ENCODE measurements at places on chromosomes 13 and 19.

DNA sequence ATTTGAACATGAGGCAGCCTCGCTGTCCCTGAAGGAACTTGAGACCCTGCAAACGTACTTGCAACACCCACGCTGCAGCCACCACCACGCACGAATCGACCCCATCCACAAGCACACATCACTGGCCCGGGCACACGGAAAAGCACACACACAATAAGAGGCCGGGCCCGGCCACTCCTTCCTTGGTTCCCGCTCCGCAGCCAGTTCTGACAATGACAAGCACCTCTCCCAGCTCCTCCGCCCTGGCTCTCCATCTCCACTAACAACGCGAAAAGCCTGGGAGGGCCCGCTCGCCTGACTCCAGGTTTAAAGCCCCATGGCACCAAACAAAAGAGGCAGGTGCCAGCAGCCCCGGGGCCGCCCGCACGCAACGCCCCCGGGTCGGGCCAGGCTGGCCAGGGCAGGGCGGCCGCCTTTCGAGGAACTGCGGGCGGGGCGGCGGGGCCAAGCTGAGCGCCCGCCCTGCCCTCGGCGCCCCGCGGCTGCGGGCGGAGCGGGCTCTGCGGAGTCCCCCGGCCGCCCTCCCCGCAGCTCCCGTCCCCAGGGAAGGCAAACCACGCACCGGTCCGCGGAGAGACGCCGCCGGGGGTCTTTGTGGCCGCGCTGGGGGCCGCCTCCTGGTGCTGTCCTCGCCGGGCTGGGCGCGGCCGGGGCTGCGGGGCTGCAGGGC is 495 bp downstream of the DCLK1 start:
- DNase-seq, result no peak

GRCh38 chr13:79995334-79995733 is 345.6 kb downstream of the SPRY2 start:
- DNase-seq, result no peak

- DNase-seq, result no peak
These were observed 211.8 kb downstream of the RBM26 start for GRCh38 chr13:79194272-79194671.

DNA sequence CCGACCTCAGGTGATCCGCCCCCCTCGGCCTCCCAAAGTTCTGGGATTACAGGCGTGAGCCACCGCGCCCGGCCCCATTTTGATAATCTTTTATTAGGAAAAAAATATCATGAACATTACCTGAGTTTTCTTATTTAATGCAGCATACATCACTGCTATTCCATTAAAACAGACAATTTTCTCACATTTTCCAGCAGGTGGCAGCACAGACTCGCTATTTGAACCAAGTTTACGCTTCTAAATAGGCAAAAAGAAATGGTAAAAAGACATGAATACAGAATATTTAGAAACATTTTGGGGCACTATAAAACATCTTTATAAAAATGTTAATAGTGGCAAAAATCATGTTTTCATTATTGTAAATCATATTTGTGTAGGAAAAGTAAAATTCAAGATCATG is 903.1 kb downstream of the SLITRK6 start:
- peak; percentile 55 for DNase-seq

DNA sequence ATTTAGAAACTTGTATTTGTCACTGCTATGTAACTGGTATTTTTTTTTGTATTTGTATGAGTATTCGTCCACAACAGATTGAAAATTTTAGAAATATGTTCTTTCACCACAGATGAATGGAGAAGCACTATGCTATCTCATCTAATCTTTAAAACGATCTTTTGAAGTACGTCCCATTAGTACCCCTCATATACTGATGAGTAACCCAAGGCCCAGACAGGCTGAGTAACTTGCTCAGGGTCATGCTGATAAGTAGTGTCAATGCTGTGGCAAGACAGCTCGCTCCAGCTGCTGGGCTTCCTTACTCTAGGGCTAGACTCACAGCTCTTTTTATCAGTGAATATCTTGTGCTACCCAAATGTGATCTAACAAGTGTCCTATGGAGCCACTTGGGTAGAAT is 154.2 kb downstream of the SUCLA2 start:
- DNase-seq, result no peak

DNA sequence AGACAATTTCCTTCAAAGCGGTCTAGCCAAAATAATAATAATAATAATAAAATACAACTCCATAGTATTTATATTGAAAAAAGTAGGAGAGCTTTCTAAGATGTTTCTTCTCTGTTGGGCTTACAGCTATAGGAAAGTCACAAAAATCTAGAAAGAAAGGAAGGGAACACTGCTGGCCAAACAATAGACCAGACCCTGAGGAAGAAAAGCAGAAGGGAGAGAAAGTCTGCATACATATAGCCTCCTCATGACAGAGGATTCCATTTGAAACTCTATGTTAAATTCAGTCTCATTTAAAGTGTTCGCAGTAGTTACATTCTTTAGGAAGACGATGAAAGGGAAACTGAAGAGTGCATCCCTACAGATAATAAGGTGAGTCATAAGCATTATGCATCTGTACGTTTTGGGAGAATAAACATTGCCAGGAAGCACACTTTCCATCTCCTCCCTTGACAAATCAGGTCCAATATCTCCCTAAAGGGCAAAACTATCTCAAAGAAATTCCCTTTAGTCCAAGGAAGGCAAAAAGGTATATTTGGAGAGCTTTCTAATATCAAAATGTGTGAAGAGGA is 86.5 kb downstream of the PCDH9 start:
- DNase-seq, result no peak

DNA sequence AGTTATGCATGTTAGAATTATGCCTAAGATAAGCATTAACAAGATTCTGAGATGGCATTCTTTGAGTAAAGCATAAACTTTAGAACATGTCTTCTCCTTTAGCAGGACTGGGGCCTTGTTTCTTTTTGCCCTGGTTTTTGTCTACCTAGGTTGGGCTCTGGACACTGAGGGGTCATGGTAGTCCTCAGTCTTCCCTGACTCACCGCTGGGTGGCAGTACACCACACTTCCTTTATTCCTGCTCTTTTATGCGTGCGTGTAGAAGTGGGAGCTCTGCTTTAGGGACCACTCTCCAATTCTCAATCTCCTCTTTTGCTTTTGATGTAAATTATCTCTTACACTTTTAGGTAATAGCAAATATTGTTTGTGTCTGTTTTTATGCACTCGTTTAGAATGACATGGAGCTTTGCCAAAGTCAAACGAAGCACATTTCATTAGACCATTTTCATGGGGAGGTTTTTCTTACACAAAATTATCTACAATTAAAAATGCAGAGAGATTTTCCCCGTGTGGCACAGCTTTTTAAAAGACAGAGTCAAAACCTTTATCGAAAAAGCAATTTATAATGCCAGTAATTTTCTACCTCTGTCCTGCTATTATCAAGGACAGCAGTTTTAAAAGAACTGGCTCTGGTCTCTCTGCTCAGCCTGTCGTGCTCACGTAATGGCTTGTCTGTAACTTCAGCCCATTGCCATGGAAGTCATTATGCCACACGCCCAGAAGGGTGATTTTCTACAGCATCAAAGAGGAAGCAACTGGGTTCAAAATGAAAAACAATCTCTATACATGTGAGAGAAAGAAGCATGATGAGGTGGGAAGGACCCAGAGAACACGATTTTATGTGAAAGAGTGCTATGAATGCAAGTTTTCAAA is 413.9 kb downstream of the COG6 start:
- peak; percentile 71 for DNase-seq

DNA sequence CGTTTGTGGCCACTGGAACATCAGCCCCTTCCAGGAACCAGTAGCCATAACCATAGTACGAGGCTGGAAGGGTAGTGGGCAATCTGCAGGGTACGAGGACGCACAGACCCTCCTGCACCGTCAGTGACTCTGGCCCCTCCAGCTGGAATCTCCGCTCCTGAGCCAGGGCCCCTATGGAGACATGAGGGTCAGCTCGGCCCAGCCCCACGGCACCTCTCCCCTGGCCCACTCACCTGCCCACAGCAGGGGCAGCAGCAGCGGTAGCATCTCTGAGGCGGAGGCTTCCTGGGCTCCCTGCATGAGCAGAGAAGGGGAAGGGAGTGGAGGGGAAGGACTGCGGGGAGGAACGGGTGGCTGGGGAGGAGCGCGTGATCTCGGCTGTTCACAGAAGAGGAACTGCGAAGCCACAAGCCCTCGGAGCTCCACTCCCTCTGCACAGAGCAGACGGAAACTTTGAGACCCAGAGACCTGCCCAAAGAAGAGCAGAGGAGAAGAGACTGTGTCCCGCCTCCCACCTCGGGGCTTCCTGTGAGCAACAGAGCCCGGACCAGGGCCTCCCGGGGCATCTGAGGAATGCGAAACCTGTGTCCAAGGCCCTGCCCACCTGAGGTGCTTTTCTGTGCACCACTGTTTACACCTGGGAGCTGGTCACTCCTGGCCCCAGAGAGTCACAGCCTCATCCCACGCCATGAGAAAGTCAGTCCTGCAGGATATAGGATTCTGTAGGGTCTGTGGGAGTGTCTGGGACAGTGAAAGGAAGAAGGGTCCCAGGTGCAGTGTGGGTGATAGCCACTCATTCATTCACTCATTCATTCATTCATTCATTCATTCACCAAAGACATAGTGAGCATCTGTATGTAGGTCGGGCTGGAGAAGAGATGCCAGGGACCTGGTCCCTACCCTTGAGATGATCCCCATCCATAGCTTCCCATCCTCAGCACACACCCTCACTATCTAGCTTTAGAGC is at the start of gene SIGLEC6:
SIGLEC6 (minus strand) TSS at position 322 of the 967 bp plus-strand sequence; CDS start at position 300, 22 bp downstream.
- DNase-seq, result peak; percentile 77

- peak; percentile 62 for DNase-seq
These were observed 1.5 kb upstream of the HCN2 start for GRCh38 chr19:588093-588740.

DNA sequence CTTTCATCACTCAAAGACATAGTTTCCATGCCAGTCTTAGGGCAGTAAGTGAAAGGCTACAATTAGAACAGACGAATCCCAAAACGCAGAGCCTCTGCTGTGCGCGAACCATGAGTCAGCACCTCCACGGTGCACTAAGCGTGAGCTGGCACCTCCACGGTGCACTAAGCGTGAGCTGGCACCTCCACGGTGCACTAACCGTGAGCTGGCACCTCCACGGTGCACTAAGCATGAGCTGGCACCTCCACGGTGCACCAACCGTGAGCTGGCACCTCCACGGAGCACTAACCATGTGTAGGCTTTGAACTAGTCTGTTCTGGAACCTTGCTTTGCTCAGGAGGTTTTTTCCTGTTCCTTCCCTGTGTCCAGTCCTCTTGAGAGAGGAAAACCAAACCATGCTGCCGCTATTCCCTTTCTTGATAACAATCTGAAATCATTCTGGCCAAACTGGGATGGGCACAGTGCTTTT is 120.6 kb downstream of the IRS2 start:
- DNase-seq, result no peak

- no peak for DNase-seq
These were observed 585 bp downstream of the MAP1S start for GRCh38 chr19:17719730-17720400.

DNA sequence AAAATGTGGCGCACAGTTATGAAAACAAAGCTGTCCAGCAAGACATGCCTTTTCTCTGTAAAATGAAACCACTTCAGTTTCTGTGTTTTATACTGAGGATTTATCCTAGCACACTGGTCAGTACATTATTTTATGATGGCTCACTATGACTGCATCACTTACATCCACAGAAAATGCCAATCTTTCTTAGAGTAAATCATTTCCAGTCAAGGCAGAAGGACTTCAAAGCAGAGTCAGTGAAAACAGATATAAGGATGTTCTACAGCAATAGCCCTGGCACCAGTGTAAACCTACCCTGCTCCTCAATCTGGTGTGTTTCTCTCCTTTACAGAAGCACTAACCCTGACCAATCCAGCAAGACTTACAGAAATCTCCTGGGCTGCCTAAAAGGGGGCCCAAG is 473.5 kb downstream of the GPC6 start:
- DNase-seq, result no peak

DNA sequence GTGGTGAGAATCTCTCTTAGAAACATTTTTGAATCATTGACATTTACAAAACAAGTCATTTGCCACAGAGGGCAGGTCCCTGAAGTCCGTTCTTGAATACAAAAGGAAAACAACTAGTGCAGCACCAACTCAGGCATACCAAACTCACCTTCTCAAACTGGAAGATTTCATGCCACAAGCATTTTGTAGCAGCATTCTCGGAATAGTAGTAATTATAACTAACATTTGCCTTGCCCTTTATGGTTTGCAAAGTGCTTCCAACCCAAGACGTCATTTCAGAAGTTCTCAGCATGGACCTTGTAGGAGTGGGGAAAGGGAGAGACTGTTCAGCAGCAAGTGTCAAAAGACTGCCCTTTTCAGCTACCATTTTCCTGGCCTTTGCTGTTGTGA is 344.6 kb downstream of the RFC3 start:
- DNase-seq, result no peak

DNA sequence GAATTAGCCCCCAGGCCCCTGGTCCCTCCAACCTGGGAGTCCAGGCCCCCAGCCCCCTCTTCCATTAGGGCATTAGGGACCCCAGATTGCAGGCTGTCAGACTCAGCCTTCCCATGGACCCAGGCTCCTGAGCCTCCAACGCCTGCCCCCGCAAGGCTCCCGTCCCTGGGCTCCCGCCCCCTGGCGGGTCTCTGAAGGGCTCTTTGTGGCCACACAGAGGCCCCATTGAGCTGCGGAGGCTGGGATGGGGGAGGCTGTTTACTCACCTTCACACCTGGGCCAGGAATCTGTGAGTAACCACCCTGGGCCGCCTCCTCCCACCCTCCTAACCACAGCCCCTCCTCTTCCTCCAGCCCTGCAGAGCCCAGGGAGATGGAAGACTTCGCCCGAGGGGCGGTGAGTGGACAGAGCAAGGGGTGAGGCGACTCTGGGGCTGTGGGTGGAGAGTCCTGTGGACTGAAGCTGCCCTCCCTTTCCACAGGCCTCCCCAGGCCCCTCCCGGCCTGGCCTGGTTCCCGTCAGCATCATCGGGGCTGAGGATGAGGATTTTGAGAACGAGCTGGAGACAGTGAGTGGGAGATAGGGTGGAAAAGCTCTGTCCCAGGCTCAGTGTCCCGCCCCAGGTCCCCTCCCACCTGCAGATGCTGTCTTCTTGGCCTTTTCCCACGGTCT is 4.9 kb downstream of the ARHGEF1 start:
- DNase-seq, result peak; percentile 96

- DNase-seq, result no peak
These were observed 350.5 kb downstream of the KCNRG start for GRCh38 chr13:50365408-50366391.

- no peak for DNase-seq
These were observed 1.0 kb downstream of the SMIM24 start for GRCh38 chr19:3479177-3479833.

GRCh38 chr13:77359171-77359570 is 32.3 kb upstream of the MYCBP2 start:
- DNase-seq, result no peak

GRCh38 chr19:24033963-24034342 is 53.0 kb upstream of the ZNF254 start:
- DNase-seq, result peak; percentile 42

DNA sequence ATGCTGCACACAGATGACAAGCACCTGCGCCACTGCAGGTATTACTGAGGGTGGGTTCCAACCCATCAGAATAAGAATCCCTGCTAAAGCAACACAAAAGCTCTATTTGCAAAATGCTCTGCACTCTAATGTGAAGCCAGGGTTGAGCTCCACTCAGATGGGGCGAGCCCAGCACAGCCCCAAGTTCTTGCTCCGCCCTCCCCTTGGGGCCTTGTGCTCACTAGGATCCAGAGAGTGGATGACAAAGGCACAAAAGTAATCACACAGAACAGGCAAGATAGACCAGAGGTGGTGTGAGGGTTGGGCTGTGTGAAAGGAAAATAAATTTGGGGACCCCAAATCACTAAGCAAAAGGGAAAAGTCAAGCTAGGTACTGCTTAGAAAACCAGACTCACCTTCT is 8.2 kb upstream of the ZNF611 start:
- no peak for DNase-seq

- no peak for DNase-seq
These were observed 8.8 kb upstream of the GPC6 start for GRCh38 chr13:93217721-93218261.

- peak; percentile 31 for DNase-seq
These were observed 16.8 kb downstream of the EPN1 start for GRCh38 chr19:55691561-55692481.

Data from Caco-2 (cell line).